CD4-positive, alpha-beta T cell (primary cell): ENCODE measurements at places on chromosomes 5 and 9. TPM values are rescaled to one million over a fixed set of nuclear protein-coding genes. Genes with fewer than 3 reads are reported as not detected.

DIPK1B gene
- total RNA-seq, result not detected

MYMK gene
- total RNA-seq, result not detected

PCDHA5 gene
- not detected for total RNA-seq

IFNA21 gene
- total RNA-seq, result not detected

CDH9 gene
- not detected for total RNA-seq

PCDHGA12 gene
- not detected for total RNA-seq

HSPA9 gene
- 366 TPM for total RNA-seq

DNM1 gene
- total RNA-seq, result 1.8 TPM

SLC45A2 gene
- not detected for total RNA-seq

PITX1 gene
- total RNA-seq, result not detected

GALNT12 gene
- 8.7 TPM for total RNA-seq

GFI1B gene
- total RNA-seq, result 0.58 TPM

PCDHA4 gene
- not detected for total RNA-seq

FGF18 gene
- 0.33 TPM for total RNA-seq

LCN15 gene
- not detected for total RNA-seq

PHF24 gene
- total RNA-seq, result not detected

FBXL17 gene
- total RNA-seq, result 17.9 TPM

ZNF367 gene
- total RNA-seq, result 6.5 TPM

TXNDC8 gene
- total RNA-seq, result not detected

FCN1 gene
- 9.9 TPM for total RNA-seq

INSL6 gene
- total RNA-seq, result not detected

PIGO gene
- 17.5 TPM for total RNA-seq

STK32A gene
- not detected for total RNA-seq

SEMA5A gene
- 2.0 TPM for total RNA-seq

LCN2 gene
- total RNA-seq, result not detected

ANKDD1B gene
- 0.30 TPM for total RNA-seq

SPAG8 gene
- total RNA-seq, result 0.81 TPM

ZNG1A gene
- 22.4 TPM for total RNA-seq

ANKRD20A1 gene
- total RNA-seq, result 1.6 TPM

C1QTNF2 gene
- not detected for total RNA-seq
